ENCODE measurements at places on chromosomes 6 and 20.

DNA sequence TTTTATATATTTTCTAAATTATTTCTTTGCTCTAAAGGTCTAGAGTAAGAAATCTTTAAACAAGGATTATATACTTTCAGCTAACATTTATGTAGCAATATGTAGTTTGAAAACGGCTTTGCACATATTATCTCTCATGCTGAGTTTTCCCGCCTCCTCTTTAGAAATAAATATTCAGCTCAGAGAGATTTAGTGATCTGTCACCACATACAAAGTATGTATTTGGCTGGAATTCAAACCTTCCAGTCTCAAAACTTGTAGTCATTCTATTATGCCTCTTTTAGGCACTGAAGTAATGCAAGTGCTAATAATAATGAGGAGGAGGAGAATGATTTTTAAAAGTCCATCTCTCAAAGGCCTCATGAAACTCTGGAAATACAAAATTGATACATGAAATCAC lies 525.0 kb downstream of the GRIK2 start:
- no peak for DNase-seq

GRCh38 chr6:156789081-156789943 lies 12.1 kb downstream of the ARID1B start:
- no peak for DNase-seq

DNA sequence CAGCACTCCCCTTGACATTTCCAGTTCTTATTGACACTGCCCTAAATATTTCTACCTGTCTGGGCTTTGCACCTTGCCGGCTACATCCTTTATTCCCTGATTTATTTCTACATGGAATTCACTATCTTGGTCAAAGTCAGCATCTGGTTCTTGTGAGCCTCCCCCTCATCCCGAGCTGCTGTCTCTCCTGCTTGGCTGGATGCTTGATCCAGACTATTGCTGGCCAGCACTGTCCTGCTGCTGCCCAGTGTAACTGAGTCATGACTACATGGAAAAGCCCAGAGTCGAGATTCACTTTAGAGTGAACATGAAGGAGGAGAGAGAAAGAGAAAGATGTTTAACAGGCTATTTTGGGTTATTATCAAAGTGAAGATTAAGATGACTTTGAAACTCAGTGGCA lies 142.2 kb downstream of the OPN5 start:
- DNase-seq, result no peak

GRCh38 chr6:96761794-96762193 lies 75.5 kb downstream of the GPR63 start:
- no peak for DNase-seq

GRCh38 chr20:14374196-14374595 lies 36.8 kb upstream of the FLRT3 start:
- DNase-seq, result no peak

All from NCI-H1092 treated with DMSO at 0.1 percent for 48 hours (cell line).